ENCODE measurements at places on chromosomes 5 and 9. TPM values are rescaled to one million over a fixed set of nuclear protein-coding genes. Genes with fewer than 3 reads are reported as not detected.

Gene ZNF608
- total RNA-seq = 7.7 TPM

Gene PTGER4
- 20.6 TPM for total RNA-seq

Gene SPINK13
- total RNA-seq = not detected

Gene NSG2
- not detected for total RNA-seq

Gene DDX41
- 101 TPM for total RNA-seq

Gene PCDHB2
- total RNA-seq = 1.7 TPM
